ENCODE measurements at places on chromosomes 12 and 14.

GRCh38 chr12:107783406-107784376, 9.2 kb downstream of the ASCL4 start:
- DNase-seq: no peak

DNA sequence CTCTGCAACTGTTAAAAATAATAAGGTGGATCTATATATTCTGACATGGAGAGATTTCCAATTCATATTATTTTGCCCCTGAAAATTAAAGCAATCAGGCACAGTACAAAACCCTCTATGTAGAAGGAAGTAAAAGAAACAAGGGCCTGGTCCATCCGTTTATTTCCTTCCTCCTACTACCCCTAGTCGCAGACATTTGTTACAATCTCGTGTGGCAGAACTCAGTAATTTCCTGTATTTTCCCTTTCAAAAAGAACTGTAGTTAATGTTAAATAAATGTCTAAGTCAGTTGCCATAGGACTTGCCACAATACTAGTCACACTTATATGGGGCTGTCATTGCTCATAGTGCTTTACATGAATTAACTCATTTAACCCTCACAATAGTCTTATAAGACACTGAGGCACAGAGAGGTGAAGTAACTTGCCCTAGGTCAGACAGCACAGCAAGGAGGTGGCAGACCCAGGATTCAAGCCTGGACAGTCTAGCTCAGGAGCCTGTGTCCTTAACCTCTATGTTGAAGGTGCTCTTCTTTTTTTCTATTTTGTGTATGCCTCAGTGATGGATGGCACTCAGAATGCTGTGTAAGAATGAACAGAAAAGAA, 24.2 kb downstream of the NINJ2 start:
- DNase-seq: no peak

DNA sequence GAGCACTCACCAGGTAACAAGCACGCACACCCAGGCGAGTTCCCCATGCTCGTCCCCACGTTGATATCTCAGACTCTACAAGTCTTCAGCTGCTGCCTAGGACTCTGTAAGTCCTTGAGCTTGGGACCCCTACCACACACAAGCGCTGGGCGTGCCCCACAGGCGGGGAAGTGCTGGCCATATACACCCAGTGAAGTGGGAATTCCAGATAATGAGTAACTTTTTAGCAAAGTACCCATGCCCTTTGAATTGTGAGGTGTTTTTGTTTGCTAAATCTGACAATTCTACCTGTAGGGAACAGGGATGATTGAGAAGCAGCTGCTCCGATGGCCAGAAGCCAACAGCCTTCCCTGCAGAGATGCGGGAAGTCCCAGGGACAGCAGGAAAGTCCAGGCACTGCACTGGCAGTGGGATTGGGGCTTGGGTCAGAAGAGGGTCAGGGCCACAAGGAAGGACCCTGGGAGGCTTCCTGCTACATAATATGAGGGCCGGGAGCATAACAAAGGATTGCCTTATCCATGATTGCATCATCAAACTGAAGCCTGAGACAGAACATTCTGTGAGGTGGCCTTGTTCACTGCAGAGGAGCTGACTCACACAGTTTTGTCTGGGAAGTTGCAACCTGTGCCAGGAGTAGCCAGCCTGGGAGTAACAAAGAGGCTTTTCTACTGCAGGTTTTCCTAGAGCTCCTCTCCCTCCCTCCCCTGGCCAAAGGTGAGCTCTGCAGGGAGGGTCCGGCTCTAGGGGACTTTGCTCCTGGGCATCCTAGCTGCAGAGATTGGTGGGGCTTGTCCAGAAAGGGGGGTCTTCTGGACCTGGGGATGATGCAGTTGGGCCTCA, 13.2 kb upstream of the SERPINA3 start:
- DNase-seq: no peak

DNA sequence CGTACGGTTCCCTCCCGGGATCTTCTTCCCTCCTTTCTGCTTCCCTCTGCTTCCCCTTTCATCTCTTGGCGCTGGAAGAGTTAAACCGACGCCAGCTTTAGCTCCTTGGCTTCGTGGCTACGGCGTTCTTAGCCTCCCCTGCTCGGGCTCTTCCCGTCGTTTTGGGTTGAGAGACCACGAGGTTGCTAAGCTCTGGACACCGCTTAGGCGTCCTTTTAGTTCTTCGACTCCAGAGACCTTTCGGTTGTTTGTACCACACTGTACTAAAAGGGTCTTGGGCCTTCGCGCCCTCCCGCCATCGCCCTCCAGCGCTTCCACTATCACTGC, 545 bp downstream of the CPSF2 start:
- no peak for DNase-seq

GRCh38 chr12:98578392-98578791, 15.1 kb upstream of the SLC25A3 start:
- DNase-seq: no peak

DNA sequence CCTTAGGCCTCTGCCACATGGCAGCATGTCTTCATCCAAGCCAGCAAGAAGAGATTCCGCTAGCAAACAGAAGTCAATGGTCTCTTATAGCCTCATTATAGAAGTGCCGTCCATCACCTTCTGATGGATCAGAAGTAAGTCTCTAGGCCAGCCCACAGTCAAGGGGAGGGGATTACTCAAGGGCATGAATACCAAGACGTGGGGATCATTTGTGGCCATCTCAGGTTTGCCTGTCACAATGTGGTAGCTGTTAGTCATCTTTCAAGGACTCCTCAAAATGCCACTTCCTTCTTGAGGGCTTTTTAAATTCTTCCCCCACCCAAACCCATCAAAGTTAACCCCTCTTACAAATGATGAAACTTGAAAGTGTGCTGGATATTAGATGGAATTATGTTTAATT, 8.1 kb upstream of the ADCY6 start:
- no peak for DNase-seq

DNA sequence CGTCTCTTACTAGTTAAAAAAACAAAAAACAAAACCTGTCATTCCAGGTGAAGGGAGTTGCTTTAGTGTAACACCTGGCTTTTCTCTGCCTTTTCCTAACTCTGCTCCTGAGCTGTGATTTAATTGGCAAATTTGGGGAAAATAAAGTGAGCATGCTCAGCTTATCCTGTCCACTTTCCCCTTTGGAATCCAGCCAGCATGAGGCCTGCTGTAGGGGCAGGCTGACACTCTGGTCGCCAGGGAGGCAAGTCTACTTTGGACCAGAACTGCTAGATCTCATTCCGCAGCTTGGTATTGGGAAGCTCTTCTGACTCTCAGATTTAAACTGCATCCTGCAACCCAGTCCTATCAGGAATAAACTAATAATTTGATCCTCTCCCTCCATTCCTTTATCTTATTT, 30.1 kb downstream of the CDKN1B start:
- DNase-seq: no peak

DNA sequence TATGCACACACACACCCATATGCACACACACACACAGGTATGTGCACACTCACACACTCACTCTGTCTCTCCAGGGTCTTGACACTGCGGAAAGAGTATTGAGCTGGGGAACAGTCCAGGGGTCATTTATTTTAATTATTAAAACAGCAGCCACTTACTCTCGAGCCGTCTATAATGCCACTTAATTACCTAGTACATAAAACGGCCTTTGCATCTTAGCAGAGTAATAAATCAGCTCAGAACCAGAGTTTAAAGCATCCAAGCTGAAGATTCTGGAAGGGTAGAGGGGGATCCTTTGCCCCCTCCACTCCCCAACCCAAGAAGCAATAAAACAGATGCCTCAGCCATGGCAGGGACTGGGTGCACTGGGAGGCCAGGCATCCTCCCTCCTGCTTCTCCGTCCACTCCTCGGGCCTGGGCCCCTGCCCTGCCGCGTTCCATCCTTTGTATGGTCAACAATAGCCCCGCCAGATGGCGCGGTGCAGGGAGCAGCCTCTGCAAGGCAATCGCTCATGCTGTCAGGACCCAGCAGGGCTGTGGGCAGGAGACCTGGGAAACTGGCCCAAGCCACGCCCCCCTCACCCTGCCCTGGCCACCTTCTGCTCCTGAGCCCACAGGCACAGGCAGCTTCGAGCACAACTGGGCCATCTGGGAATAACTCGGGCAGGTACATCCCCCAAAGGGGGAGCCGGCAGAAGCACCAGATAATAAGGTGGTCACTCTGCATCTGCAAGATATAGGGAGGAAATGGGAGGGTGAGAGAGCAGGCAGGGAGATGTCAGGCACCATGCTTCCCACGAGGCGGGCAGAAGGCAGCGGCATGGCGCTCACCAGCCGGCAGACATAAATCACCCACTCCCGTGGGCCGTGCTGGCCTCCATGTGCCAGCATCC, 40.9 kb downstream of the CCDC85C start:
- peak; percentile 67 for DNase-seq

GRCh38 chr14:35248476-35248788, 43.8 kb upstream of the PSMA6 start:
- DNase-seq: no peak

GRCh38 chr14:70448633-70449340, 3.2 kb upstream of the ADAM21 start:
- no peak for DNase-seq

DNA sequence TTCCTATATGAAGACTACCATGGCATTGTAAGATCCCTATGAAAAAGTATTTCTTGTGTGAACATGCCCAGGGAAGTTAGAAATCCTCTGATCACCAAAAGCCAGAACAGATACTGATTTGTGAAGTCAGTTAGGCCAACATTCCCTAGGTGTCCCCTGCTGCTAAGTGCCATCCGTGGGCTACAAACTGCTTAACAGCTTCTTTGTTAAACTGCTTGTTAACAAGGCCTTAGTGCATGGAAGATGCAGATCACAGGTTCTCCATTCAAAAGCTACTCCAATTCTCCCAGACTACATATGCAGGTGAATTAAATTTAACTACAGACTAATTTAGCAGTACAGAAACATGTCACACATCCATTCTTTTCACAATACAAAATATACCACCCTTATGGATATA, 108.2 kb downstream of the PRICKLE1 start:
- DNase-seq: no peak

DNA sequence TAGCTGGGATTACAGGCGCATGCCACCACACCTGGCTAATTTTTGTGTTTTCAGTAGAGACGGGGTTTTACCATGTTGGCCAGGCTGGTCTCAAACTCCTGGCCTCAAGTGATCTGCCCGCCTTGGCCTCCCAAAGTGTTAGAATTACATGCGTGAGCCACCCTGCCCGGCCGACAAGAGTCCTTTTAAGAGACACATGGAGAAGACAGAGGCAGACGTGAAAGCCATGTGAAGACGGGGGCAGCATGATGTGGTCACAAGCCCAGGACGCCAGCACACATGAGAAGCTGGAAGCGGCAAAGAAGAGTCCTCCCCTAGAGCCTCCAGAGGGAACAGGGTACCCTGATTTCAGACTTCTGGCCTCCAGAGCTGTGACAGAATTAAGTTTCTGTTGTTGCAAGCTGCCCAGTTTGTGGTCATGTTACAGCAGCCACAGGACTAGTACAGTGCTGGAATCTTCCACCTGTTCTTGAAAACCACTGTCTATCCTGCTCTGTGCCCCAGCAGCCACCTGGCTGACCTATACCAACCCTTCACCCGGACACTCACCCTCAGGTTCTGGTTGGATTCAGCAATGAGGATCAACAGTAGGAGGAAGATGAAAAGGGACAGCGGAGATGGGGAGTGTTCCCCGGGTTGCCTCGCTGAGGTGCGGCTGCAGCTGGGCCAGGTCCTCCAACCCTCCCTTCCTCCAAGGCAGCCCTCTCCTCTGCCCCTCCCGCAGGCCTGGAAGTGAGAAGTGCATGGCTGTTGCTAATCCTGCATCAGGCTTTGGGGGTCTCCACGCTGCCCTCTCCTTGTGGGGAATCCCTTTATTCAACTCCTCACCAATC, 16.9 kb downstream of the VPS37B start:
- DNase-seq: no peak
